ENCODE measurements at places on chromosomes 6 and 20.
A peak's percentile ranks its signal among the peaks of the same experiment; 100 is the strongest.

- DNase-seq: peak; percentile 22
Measured at GRCh38 chr20:5996765-5997164, 46.3 kb downstream of the MCM8 start.

- no peak for DNase-seq
Measured at GRCh38 chr6:26278536-26278935, 86.5 kb upstream of the BTN3A2 start.

GRCh38 chr6:22657352-22657980, 88.1 kb downstream of the HDGFL1 start:
- no peak for DNase-seq

- DNase-seq: no peak
Measured at GRCh38 chr20:63029358-63030121, 22.8 kb upstream of the BHLHE23 start.

DNA sequence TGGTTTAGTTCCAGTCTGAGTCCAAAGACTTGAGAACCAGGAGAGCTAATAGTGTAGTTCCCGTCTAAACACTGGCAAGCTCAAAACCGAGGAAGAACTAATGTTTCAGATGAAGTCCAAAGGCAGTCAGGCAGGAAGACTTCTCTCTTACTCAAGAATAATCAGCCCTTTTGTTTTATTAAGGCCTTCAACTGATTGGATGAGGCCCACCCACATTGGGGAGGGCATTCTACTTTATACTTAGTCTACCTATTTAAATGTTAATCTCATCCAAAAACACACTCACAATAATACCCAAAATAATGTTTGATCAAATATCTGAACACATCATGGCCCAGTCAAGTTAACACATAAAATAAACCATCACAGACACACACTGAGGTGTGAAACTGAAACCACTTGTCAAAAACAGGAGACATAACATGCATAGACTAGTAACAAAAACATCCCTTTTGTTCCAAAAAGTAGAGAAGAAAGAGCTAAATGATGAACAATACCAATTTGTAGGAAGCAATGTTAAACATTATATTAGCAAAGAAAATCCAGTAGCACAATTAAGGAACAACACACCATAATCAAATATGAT, 50.2 kb upstream of the SENP6 start:
- DNase-seq: no peak

DNA sequence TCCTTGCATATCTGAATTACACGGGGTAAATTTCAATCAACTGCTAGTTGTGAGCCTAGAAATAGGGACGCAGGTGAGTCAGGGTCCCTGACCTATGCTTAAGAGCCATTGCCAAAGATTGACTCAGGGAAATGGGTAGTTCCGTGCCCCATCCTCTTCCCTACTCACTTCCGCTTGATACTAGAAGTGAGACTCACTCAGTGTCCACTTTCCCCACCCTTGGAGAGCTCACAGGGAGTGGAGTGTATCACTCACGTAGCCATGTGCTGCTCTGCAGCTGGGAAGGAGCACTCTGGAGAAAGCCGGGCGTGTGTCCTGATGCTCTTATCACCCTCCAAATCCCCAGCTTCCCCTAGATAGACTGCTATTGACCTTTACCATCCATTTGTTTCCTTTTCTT, 543 bp upstream of the MUC22 start:
- DNase-seq: no peak

DNA sequence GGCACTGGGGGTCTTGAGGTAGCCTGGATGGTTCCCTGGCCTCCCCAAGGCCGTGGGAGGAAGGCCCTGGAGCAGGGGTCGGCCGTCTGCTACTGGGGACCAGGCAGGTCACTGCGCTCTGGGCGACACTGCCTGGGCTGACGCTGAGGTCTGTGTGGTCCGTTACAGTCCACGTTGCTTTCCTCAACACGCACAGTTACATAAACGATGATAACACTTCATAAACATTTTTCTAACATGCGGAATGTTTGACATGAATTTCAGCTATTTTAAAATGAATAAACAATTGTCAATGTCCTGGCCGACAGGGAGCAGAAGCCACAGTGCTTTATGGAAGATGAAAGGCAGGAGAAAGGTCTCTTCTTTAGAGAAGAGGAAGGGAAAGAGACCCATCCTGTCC, 10.2 kb upstream of the RBBP8NL start:
- DNase-seq: no peak

GRCh38 chr6:85798931-85799652, 156.4 kb upstream of the SYNCRIP start:
- no peak for DNase-seq

GRCh38 chr20:20630551-20630950, 81.9 kb downstream of the RALGAPA2 start:
- no peak for DNase-seq

GRCh38 chr6:50102676-50103075, 52.9 kb upstream of the DEFB112 start:
- DNase-seq: no peak

DNA sequence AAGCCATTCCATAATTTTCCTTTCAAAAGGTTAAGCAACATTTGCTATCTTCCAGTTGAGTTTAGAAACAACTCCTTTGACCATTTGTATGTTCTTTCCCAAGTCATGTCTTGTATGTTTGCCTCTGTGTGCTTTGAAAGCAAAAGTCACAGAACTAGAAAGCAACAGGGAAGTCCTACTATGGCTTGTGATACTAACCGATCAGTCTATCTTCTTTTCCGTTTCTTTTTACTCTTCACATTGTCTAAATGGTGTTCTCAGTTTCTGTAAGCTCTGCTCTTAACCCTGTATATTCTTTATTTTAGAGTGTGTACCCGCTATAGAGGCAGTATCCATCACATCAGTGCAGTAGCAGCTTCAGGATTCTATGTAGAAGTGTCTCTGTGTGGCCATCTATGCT, 32.9 kb downstream of the TMEM244 start:
- no peak for DNase-seq

GRCh38 chr6:1801401-1801800, 191.7 kb downstream of the FOXC1 start:
- no peak for DNase-seq

- no peak for DNase-seq
Measured at GRCh38 chr6:165272585-165272984, 36.8 kb downstream of the C6orf118 start.

GRCh38 chr6:44444853-44445252, 57.3 kb downstream of the CDC5L start:
- DNase-seq: no peak

Measured in activated CD8-positive, alpha-beta memory T cell treated with anti-CD3 and anti-CD28 coated beads for 4 hours (primary cell).